ENCODE measurements at places on chromosomes 6 and 20.

GRCh38 chr6:27138837-27139755 lies 108.4 kb upstream of the PRSS16 start:
- no peak for DNase-seq

- no peak for DNase-seq
These were observed 16.1 kb downstream of the PLA2G7 start for GRCh38 chr6:46719099-46719498.

GRCh38 chr6:13859871-13860555 lies 45.7 kb upstream of the MCUR1 start:
- no peak for DNase-seq

GRCh38 chr20:23873370-23874015 lies 6.1 kb downstream of the CST5 start:
- DNase-seq, result no peak

DNA sequence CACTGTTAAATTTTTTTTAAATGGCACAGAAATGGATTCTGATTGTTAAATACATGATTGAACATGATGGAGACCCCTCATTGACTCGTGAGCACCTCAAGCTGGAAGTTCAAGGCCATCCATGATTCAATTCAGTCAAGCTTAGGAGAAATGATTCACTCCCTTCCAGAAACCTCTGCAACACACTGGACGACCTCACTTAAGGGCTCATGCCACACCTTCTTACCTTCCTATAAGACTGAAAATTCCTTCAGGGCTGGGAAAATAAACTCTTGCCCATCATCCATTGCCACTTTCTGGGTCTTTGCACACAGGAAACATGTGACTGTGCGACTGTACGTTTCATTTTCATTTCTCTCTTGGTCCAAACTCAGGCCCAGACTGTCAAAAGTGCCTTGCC lies 196.4 kb downstream of the TBXT start:
- no peak for DNase-seq

DNA sequence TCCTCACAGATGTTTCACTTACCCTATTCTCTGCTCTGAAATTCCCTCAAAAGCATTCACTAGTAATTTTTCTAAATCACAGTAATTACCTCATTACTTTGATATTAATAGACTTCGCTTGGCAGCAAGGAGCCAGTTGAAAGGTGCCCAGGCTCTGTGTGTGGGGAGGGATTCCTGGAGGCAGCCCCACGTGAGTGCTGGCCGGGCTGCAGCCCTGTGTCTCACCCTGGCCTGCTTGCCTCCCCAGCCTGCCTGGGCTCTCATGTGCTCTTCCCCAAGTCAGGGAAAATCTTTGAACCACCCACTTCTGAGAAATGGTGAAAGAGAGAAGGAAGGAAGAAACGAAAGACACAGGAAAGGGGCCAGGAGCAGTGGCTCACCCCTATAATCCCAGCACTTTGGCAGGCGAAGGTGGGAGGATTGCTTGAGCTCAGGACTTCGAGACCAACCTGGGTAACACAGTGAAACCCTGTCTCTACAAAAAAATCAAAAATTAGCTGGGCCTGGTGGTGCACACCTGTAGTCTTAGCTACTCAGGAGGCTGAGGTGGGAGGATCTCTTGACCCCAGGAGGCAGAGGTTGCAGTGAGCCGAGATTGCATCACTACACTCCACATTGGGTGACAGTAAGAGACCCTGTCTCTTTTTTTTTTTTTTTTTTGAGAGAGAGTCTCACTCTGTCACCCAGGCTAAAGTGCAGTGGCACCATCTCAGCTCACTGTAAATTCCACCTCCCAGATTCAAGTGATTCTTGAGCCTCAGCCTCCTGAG lies 20.0 kb upstream of the SNTA1 start:
- no peak for DNase-seq

DNA sequence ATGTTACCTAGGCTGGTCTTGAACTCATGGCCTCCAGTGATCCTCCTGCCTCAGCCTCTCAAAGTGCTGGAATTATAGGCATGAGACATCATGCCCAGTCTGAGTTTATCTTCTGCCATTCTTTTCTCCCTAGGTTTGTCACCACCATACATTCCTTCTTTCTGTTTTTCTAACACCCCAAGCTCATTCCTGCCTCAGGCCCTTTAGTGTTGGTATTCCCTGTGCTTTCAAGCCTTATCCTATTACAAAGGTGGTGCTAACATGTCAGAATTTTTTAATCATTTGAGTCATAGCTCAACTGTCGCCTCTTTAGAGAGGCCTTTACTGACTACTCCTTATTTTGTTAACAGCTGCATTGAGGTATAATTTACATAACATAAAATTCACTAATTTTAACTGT lies 221.1 kb upstream of the PRSS16 start:
- DNase-seq, result no peak

GRCh38 chr20:1185316-1185741 lies 548 bp upstream of the TMEM74B start:
- no peak for DNase-seq

DNA sequence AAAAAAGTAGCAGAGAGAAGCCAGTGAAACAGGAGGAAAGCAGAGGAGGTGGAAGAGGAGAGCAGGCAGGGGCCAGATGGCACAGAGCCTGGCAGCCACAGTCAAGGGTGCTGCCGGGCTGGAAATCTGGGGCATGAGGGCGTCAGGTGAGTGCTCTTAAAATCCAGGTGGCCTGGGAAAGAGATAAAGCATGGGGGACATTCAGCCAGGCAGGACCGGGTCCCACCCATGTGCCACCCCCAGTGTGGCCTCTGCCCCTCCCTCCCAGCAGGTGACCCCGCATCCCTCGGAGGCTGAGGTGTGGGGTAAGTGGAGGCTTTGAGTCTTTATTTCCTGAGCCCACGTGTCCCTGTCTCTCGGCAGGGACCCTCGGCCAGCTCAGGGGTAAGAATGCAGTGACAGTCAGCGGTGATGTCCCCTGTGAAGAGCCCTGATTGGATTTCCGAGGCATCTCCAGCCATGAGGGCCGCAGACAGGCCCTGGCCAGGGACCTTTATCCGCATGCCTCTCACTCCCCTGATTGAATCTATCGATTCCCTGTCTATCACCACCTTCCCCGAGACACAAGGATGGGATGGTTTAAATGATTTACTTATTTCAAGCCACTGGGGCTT lies 33.8 kb upstream of the SULF2 start:
- DNase-seq, result no peak

DNA sequence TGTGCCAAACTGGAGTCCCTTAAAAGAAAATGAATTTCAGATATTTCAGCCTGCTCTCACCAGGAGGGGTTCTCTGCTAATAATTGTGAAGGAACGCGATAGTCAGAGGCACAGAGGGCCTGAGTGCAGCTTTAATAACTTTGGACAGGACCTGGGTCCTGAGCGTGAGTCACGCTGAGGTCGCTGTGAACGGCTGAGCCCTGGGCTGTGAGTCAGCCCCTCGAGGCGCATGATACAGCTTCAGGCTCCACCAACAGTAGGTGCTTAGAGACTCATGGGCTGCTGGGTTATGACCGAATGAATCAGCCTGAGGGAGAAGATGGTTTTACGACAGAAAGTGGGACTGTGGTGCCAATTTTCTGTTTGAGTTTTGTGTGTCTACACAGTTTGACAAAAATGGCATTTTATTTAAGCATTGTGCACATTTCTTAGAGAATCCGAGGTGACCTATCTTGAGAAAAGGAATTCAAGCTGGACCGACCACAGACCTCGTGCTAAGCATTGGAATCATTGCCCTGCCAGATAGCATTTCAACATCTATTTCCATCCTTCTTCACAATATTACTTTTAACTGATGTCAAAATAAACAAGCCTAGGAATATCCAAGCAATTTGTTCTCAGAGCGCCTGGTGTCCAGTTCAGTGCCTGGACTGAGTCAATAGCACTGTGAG lies 183.0 kb downstream of the THBS2 start:
- no peak for DNase-seq

DNA sequence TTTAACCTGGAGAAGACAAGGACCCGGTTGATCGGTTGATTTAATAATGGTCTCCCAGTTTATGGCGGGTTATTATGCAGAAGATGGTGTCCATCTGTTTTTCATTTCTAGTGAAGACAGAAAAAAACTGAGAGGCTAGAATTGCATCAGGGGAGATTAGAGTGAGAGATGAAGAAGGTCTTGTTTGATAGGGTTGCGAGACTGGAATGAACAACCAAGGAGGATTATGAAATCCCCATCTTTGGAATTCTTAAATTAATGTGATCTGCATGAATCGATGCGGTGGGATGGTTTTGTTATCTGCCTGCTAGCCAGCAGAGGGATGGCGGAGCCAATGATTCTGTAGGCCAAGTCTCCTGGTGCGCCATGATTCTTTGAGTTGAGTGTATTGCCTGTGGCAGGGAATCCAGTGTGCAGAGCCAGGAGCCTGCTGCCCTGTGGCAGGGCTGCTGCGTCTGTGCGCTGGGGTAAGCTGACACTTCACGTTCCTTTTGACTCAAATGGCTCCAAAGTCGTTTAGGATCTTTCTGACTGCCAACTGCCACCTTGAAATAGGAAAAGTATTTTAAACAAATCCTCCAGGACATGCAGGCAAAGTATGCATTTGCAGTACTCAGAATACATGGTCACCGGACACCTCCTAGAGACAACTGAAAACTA lies 200.1 kb downstream of the CLIC5 start:
- DNase-seq, result no peak

DNA sequence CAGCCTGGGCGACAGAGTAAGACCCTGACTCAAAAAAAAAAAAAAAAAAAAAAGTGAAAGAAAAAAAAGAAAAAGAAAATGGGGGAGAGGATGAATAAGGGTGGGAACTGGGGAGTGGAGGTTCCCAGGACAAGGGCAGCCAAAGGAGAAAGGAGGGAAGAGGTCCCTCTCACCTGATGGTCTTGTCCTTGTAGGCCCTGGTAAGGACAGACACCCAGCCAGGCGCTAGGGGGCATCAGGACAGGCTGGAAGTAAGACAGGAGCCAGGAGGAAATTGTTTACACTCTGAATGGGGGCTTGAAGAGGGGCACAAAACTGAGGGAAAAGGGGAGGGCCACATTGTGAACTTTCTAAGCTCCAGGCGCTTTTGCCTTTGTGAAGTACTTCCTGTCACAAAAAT lies 2.3 kb upstream of the ALDH5A1 start:
- no peak for DNase-seq

DNA sequence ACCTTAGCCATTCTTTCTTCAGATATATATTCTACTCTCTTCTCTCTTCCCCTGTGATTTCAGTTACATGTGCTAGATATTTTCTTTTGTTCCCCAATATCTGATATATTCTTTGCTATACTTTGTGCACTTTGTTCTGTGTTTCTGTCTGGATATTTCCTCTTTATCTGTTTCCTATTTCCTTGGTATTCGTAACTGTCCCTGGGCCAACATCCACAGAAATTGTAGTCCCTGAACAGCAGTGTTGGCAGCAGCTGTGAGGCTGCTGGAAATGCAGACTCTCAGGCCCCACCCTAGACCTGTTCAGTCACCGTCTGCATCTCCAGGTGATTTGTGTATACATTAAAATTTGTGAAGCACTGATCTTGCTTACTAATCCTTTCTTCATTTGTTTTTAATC lies 522.9 kb upstream of the SOX4 start:
- no peak for DNase-seq

DNA sequence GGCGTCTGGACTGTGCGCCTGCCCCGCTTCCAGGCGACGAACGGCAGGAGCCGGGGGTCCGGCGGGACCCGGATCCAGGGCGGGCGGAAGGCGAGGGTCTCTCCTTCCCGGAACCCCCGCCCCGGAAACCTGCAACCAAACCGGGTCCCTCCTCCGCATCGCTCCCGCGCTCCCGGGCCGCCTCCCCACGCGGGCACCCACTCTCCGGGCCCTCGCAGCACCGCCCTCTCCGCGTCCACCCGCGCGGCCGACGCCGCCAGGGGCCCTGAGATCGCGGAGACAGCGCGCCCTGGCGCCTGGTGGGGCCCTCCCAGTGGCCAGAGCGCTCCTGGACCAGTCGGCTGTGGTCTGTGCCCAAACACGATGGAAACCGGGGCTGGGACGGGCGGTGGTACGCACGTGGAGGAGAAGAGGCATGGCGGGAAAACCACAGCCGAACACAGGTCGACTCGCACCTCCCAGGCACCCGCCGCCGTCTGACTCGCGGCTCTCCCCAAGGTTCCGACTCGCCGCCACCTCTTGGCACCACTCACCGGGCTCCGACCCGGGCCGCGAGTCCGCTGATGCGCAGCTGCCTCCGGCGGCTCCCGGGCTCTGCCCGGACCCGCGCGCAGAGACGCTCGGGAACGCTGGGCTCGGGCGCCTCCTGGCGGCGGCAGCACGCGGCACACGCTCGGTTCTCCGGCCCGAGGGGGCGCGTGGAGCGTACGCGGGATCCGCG lies 7.9 kb downstream of the NKX2-2 start:
- DNase-seq, result no peak

DNA sequence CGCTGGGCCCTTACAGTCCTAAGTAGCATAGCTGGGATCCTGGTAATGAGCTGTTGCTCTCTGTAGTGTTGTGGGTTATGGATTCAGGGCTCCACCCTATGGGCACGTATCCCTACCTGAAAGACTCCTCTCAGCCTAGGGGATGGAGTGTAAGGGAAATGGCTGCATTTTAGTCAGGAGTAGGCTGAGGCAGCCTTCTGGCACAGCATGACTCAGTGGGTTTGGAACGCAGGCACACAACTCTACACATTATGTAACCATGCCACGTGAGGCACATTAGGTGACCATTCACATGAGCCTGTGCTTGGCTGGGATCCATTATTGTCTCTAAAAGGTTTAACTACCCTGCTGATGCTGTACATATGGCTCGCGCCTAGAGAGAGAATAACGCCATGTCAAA lies 27.8 kb downstream of the HDDC2 start:
- no peak for DNase-seq

GRCh38 chr20:48766205-48766604 lies 61.6 kb downstream of the PREX1 start:
- DNase-seq, result no peak

- DNase-seq, result no peak
These were observed 2.5 kb downstream of the BTN1A1 start for GRCh38 chr6:26502626-26503025.

- DNase-seq, result no peak
These were observed 105.1 kb downstream of the TOX2 start for GRCh38 chr20:44019638-44020335.

DNA sequence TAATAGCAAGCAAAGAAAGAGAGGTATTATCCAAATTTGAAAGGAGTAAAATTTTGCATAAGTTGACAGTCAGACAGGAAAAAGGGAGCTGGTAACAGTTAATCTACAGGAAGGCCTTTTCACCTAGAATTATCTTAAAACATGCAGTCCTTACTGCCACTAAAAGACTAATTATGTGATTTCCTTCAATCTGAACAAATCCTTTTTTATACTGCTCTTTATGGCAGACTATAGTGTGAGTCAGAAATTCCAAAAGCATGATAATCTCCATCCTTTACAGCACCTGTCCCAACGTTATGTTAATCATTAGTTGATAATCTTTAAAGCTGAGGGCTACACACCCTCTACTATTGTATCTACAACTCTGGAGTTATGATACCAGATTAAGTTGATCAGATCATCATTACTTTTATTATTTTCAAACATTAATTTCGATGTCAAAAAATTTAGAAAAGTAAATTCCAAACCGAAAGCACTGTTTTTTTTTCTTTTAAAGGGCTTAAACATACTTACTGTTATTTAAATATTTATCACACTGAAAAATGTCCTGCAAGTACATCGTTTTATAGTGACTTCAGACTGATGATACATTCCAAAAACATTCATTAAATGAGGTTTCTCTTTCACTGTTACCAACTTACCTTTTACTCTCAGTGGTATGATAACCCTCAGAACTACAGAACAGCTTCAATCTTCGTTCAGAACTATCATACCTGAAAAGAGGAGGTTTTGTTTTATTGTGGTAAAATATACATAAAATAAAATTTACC lies 33.2 kb upstream of the AKAP7 start:
- no peak for DNase-seq
